ENCODE measurements at places on chromosomes 2 and 18.

GRCh38 chr18:13893418-13893760, 21.9 kb downstream of the MC2R start:
- DNase-seq = no peak

- DNase-seq = no peak
Observed at GRCh38 chr2:26917135-26917836, 53.2 kb upstream of the MAPRE3 start.

- no peak for DNase-seq
Observed at GRCh38 chr2:182432051-182432450, 5.2 kb upstream of the PDE1A start.

- no peak for DNase-seq
Observed at GRCh38 chr18:63579616-63580015, 7.5 kb upstream of the SERPINB13 start.

DNA sequence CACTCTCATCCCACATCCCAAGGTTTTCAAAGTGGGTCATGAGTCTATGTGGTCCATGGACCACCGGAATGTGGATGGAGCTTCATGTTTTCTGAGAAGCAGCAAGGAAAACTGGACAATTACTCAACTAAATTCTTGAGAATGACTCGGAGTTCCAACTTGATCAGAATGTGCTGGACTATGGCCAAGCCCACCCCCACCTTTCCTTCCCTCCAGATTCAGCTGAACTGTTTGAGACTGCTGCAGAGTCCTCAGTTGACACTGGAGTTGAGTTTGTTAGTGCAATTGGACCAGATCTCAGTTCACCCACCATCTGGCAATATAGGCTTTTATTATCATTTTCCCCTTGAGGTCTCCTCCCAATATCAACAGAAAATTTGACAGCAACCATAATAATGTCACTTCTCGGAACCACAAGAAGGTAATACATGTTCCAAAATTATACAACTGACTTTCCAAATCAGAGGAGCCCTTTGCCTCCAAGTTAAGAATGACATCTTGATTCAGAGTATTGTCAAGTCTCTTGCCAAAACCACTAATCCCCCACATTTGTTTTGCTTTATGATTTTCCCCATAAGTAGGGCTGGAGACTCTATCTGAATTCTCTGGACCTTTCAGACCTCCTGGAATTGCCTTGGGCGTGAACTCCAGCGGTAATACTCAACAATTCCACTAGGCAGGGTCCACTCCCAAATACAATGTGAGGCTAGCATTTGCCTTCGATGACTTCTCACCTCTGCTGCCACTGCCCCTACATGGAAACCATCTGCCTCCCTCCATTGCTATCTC, 8.8 kb downstream of the COL4A4 start:
- DNase-seq = no peak

DNA sequence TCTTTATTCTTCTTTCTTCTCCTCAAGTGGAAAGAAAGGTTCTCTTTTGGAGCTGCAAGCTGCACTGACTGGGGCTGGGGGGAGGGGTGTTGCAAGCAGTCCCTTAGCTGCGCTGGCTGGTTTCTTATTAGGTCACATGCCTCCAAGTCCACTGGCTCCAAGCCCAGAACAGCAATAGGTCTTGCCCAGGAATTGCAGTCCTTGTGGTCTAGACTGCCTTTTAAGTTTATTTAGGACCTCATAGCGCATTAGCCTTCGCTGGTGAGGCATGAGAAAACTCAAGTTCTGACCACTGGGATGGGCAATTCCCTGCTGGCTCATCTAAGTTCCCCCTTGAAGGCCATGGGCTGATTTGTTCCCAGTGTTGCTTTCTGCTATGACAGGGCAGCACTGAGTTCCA, 138.6 kb upstream of the SCN7A start:
- DNase-seq = no peak

GRCh38 chr2:172114579-172114978, 11.9 kb upstream of the DLX2 start:
- no peak for DNase-seq

- no peak for DNase-seq
Observed at GRCh38 chr2:207819839-207820784, 50.4 kb upstream of the FZD5 start.

GRCh38 chr18:22558945-22559385, 141.2 kb upstream of the CTAGE1 start:
- no peak for DNase-seq

- DNase-seq = no peak
Observed at GRCh38 chr2:17813010-17813741, 3.1 kb upstream of the MSGN1 start.

DNA sequence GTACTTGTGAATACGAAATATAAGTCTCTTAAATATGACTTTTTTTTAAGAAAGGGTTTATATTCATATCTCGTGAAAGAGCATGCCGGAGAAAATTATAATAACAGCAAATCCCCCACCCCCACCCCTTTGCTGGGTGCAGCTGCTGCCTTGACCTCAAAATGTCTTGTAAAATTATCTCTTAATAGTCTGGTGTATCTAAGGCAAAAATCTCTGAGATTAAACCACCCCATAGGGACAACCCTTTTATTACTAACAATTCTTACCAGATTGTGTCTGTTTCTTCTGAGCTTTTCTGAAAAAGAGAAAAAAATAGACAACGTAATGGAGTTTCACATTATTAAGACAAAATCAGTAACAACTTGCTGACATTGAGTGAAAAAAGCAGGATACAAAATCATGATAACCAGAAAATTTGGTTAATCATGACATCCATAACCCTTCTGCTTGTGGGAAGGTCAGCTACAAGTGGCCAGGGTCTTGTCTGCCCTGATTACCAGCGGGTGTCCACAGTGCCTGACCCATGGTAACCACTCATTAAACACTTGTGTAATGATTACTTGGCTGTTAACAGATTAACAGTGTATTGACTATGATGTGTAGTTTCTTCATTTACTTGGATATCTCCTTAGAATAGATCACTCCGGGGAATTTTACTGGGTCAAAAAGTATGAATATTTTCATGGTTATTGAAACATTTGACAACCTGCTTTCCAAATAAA, 1.5 kb downstream of the STRADB start:
- DNase-seq = no peak

GRCh38 chr2:7950035-7950612, 731.7 kb upstream of the ID2 start:
- no peak for DNase-seq

DNA sequence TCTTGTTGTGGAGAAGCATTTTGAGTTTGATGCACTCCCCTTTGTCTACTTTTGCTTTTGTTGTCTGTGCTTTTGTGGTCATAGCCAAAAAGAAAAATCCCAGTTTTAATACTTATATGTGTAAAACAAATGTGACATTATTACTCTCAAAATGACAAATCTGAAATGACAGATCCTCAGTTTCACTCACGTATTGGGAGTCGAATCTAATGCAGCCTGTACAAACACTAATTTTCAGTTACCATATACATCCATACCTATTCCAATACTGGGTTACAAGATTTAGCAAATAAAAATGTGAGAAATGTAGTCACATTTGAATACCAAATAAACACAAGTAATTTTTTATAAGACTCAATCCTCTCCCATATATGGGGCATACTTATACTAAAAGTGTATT, 148.2 kb upstream of the ZNF516 start:
- no peak for DNase-seq

DNA sequence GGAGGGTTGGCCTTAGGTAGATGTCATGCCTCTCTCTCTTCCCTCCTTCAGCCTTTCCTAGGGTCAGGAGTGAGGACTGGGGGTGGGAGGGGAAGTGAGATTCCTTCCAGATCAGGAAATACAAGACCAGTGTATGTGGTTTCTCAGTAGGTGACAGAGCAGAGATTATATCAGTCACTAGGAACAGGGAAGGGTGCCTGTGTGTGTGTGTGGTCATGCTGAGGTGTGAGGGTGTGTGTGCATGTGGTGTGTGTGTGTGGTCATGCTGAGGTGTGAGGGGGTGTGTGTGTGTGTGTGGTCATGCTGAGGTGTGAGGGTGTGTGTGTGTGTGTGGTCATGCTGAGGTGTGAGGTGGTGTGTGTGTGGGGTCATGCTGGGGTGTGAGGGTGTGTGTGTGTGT, 259.8 kb downstream of the LOXHD1 start:
- DNase-seq = no peak

- DNase-seq = no peak
Observed at GRCh38 chr18:48514786-48515185, 24.0 kb upstream of the CTIF start.

DNA sequence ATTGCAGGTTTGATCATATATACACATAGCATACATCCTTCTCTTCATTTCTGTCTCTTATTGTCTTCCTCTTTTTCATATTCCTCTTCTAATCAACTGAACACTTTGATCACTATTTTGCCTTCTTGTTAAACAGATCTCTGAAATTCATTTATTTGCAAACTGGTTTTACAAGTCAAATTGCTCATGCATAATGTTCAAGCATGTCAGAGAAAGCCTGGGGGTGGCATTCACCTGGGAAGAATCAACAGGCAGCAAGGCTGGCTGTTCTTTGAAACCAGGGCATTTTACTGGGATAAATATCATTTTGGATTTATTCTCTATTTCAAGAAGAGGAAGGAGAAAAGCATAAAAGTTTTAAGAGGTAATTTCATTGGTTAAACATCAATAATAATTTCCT, 66.9 kb upstream of the LRATD1 start:
- DNase-seq = no peak

GRCh38 chr2:133561045-133561852, 7.0 kb downstream of the NCKAP5 start:
- no peak for DNase-seq

- DNase-seq = no peak
Observed at GRCh38 chr2:233380995-233381637, 26.8 kb downstream of the DGKD start.

GRCh38 chr18:57353940-57354461, 1.6 kb downstream of the ST8SIA3 start:
- peak; percentile 49 for DNase-seq

GRCh38 chr2:128563348-128563687, 244.7 kb upstream of the HS6ST1 start:
- no peak for DNase-seq

Measured in stimulated activated naive CD8-positive, alpha-beta T cell treated with anti-CD3 and anti-CD28 coated beads, Interleukin-15, Interleukin-2, amounts not matched to agents 100 U/mL and 50 U/mL, for 24 hours (primary cell).